Anterior cingulate cortex (tissue), 58 donors: ENCODE measurements at places on chromosomes 3 and 15.

- no peak for DNase-seq
These were observed 7.0 kb downstream of the SEMA6D start for GRCh38 chr15:47724346-47724745.

DNA sequence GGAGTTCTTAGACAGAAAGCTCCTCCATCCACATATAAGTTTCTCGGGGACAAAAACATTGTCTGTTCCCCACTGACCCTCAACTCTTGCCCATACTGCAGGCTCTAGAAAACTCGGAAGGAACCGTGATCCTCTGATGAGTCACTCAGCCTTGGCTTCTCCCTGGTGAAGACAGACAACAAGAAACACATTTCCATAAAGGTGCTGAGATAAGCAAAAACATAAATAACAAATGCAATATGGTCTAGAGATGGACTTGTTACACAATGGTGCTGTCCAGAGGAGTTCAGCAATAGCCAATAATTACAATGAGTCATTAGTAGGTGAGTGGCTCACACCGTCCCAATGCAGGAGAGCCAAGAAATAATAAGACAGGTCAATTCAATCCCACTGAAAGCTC is 43.7 kb downstream of the MAGI1 start:
- DNase-seq = no peak

DNA sequence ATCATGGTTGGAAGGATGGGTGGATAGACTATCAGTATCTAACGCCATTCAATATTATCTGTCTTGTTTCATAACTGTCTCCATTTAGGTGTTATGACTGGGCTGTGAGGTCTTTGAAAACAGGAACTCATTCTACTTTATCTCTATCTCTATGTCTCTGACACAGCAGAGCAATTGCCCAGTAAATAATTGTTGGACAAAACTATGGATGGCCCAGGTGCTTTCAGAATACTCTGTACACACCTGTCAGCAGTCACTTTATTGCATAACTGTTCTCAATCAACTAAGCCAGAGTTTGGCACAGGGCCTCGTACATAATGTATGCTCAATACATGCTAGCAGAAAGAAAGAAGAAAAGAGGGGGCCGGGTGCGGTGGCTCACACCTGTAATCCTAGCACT is 210.3 kb downstream of the OPA1 start:
- no peak for DNase-seq

- no peak for DNase-seq
These were observed 32.5 kb downstream of the OR5H15 start for GRCh38 chr3:98199020-98199419.

DNA sequence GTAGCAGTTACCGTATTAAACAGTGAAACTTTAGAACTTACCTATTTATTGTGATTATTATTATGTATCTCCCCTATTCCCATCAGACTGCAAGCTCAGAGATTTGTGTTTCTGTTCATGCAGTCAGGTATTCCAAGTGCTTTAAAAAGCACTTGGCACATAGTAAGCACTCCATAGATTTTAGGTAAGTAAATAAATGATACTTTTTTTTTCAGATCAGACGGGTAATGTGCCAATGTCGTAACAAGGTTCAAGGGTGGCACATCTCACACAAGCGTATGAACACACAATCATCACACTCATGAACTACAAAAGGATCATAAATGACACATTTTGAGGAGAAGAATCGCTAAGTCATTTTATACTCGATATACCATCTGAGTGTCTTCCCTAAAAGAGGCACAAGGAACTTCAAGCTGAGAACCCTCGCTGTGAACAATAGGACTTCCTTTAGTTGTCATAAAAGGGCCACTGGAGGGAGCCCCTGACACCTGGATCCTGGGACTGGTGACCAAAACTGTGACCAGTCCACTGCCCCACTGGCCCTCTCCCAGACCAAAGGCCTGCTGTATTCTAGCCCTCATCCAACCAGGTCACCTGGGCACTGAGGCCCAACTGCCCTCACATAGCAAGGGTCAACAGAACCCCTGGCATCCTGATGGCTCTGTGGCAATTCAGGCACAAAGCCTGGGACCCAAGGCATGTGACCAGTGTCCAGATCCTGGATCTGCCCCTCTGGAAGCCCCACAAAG is 32.1 kb downstream of the KIF9 start:
- peak; percentile 6 for DNase-seq

DNA sequence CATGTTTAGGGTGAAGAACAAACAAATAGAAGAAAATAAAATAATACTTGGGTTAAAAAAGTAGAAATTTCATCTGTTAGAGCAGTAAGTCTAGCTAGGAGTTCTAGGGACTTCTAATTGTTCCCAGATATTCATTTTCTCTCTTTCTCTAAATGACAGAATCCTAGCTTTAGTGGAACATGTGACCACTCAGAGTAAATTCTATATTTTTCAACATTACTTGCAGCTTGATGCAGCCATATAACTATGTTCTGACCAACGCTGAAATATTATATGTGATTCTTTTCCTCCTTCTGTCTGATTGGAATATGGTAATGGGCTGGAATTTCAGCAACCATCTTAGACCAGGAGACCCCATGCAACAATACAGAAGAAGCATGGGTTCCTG is 8.1 kb downstream of the PTX3 start:
- DNase-seq = no peak

- no peak for DNase-seq
These were observed 478.4 kb upstream of the THBS1 start for GRCh38 chr15:39102431-39102830.

GRCh38 chr15:78149805-78150751 is 916 bp downstream of the IDH3A start:
- no peak for DNase-seq

DNA sequence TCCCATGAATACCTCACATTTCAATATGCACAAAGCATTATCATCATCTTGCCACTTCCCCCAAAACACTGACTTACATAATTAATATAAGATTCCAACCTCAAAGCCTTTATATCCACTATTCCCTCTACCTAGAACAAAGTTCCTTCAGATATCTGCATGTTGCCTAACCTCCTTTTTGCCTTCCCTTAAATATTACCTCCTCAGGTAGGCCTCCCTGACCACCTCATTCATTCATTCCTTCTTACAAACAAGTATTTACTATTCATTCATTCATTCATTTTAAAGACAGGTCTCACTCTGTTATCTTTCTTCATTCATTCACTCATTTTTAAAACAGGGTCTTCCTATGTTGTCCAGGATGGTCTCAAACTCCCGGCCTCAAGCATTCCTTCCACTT is 18.6 kb downstream of the DYNC1LI1 start:
- no peak for DNase-seq

- DNase-seq = no peak
These were observed 30.6 kb downstream of the PTX3 start for GRCh38 chr3:157467200-157467599.

GRCh38 chr3:94441494-94441847 is 378.6 kb downstream of the NSUN3 start:
- DNase-seq = no peak

GRCh38 chr15:88433046-88433685 is 34.0 kb downstream of the MRPL46 start:
- no peak for DNase-seq

GRCh38 chr3:67192466-67192865 is 194.4 kb downstream of the KBTBD8 start:
- no peak for DNase-seq

DNA sequence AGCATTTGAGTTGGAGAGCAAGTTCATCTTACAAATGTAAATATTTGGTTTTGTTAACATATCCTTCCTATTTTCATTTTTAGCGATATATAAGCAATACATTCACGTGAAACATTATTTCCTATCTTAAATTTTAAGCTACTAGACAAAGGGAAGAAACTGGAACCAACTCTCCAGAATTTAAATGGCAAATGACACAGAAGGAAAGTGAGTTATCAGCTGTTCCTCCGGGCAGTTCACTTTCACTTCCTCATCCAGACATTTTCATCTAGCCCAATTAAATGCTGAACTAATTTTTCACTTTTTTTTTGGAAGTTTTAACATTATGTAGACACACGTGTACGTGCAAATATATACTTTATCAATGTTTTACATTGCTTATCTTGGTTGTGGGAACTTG is 58.7 kb downstream of the MORC1 start:
- DNase-seq = no peak

GRCh38 chr3:100803711-100804110 is 94.4 kb downstream of the TFG start:
- no peak for DNase-seq

DNA sequence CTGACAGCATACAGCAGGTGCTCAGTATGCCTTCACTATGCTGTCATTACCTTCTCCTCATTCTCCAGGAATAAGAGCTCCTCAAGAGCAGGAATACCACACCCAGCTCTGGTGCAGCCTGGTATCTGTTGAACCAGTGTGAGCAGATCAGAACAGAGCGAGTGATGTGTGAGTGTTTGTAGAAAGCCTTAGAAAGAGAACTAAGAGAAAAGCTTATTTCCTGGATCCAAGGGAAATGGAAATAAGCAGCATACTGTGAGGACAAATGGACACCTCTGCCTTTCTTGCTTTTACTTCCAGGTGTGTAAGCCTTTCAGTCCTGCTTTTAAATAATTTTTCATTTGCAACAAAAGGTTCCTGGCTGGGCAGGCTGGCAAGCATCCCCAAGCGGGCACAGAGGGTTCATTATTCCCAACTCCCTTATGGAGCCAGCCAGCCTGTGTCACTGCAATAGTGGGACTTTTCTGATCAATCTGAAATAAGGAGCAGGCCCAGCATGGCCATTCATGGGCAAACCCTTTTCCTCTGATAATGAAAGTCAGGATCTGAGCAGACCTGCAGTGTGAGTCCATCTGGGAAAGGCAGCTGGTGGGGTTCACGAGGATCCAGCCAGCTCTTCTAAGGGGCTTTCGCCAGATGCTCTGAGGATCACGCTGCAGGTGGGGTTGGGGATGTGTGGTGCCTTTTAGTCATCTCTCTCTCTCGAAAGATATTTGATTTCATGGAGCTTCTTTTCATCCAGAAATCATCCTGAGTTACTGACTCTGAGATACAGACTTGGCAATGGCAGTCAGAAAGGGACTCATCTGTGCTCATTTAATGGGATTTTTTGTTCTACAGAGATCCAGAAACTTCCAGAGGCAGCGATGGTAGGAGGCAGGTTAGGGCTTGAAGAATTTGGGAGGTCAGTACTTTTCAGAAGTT is 594.9 kb upstream of the CFAP20DC start:
- DNase-seq = no peak

DNA sequence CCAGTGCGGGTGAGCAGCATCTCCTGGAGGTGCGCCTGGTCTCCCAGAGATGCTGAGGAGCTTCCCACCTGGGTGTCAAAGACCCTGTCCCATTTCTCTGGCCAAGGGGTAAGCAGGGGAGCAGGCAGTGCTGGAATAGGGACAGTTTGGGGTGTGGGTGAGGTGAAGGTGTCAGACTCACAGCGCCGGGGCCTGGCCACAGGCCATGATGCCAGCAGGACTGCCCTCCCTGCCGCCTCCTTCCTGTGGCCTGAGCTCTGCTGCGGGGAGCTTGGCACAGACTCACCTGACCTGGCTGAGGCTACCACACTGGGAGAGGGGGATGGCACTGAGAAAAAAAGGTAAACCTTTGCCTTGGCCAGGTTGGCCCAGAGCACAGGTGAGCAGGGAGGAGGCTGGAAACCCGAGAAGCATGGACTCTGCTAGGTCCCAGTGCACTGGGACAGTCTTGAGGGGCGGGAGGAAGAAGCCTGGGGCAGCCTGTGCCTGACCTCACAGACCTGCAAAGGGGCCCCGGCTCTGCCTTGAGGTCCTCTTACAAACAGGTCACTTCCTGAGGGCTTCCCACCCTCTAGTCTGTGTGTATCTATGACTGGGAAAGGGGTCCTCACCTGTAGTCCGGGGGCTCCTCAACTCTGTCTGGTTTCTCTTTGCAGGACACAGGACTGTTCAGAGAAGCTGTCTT is 28.2 kb downstream of the GRAMD2A start:
- DNase-seq = no peak

DNA sequence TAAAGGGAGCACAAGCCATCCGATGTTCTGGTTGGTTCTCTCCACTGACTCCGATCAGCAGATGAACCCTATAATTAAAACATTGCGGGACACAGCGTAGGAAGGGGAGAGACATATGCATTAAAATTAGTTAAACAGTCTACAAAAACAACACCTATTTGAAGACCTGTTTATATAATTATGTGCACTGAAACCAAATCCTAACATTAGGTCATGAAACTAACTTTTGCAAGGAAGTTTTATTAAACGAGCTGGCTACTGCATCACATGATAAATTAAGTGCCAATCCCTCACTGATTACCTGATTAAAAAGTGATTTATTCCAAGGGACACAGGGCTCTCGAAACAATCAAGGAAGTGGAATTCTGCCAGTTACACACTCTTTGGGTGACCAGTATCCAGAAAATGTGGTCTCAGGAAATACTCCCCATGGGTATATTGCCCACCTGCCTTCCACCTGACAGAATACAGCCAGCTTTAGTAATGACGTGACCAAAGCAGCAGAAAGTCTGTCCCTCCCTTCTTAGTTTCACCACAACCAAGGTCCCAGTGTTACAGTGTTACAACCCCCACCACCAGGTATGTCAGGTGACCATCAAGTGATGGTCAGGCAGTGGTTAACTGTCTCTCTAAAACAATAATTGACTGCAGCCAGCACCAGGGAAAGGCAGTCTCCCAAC is 69.5 kb downstream of the HERC1 start:
- no peak for DNase-seq

- DNase-seq = no peak
These were observed 31.3 kb upstream of the ARHGEF3 start for GRCh38 chr3:56833022-56833421.

DNA sequence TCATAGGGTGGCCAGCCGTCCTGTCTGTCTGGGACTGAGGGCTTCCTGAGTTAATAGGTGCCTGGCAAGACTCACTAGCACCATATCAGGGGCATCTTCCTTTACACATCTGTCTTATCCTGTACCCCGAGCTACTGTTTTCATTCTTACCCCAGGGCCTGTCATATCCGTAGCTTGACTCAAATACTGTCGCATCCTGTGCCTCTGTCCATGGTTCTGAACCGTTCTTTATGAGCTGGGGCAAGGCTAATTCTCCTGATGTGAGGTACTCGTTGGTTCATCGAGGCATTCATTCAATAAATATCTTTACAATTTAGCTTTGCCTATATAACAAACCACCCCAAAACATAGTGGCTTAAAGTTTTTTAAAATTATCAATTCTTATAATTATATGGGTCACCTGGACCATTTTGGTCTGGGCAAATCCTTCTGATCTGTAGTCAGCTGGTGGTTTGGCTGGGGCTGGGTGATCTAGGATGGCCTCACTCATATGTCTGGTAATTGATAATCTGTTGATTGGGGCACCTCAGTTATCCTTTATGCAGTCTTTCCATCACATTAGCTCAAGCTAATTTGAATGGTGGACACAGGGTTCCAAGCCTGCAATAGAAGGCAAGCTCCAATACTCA is 121.2 kb downstream of the TLE3 start:
- no peak for DNase-seq

- no peak for DNase-seq
These were observed 118.3 kb downstream of the GALK2 start for GRCh38 chr15:49288391-49288790.

- DNase-seq = no peak
These were observed 616.0 kb upstream of the NAALADL2 start for GRCh38 chr3:174243171-174243570.
